Stimulated activated CD4-positive, alpha-beta T cell treated with anti-CD3 and anti-CD28 coated beads, Interleukin-15, amount 100 ng/mL, for 48 hours (primary cell): ENCODE measurements at places on chromosomes 2 and 18.

DNA sequence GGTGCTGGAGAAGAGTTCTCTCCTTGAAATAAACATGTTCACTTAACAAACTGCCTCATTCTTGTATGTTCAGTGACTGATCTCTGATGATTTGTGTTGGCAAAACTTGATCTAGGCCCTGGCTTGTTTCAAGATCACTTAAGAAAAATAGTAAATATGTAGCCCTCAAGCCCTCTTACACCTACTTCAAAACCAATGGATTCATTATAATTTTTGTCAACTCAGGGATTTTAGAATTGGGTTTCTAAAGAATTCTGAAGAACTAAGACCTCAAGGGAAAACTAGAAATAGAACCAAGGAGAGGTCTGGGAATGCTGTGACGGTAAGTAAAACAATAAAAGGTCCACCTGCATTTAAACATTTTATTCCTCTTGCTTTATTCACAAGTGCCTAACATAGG is 1731.6 kb upstream of the CELF4 start:
- DNase-seq, result no peak

- DNase-seq, result no peak
These were observed 365.4 kb upstream of the RGPD4 start for GRCh38 chr2:107461301-107461700.

- DNase-seq, result no peak
These were observed 236.8 kb downstream of the NCKAP5 start for GRCh38 chr2:133331436-133331835.

DNA sequence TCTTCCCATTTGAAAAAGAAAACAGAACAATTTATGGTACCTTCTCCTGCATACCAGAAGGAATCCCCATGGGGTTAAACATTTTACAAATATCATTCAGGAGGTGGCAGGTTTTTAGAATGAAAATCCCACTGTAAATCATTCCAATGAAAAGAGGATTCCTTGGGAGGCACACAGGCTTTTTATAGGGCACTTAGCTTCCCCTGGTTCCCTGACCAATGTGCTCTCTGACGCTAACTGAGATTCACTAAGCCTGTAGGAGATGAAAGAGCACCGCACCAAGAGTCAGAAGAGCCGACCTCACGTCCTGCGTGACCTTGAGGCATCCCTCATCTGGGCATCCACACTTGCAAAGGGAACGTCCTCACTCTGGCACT is 82.5 kb downstream of the CMPK2 start:
- DNase-seq, result no peak

GRCh38 chr2:222568865-222569264 is 87.0 kb downstream of the FARSB start:
- DNase-seq, result no peak

DNA sequence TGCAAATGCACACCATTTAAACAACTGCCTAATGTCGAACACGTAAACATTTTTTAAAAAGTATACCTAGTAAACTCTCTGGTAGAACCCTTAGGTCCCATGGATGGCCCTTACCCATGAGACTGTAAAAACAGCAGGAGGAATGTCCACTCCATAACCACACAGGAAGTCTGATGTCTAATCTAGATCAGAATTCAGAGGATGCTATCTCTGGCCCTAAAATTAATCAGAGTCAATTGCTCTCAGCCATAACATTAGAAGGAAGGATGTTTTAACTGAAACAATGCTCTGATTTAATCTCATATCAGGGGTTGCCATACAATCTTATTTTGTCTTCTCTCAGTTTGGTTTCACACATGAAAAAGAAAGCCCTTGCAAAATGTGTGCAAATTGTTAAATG is 416.3 kb upstream of the PIK3C3 start:
- no peak for DNase-seq

DNA sequence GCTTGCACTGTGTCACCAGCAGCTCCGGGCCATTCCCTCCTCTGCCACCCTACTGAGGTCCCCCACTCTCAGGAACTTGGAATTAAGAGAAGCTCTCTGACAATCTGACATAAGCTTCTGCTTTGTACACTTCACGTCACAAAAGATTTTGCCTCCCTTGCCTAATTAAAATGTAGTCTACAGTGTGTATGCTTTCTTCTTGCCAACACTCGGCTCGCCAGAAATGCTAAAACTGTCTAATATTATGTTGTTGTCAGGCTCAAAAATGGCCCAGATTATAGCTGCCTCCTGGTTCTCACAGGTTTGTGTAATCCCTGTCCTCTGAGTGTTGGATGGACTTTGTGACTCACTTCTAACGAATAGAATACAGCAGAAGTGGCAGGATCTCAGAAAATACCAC is 474.7 kb downstream of the MBD2 start:
- no peak for DNase-seq

DNA sequence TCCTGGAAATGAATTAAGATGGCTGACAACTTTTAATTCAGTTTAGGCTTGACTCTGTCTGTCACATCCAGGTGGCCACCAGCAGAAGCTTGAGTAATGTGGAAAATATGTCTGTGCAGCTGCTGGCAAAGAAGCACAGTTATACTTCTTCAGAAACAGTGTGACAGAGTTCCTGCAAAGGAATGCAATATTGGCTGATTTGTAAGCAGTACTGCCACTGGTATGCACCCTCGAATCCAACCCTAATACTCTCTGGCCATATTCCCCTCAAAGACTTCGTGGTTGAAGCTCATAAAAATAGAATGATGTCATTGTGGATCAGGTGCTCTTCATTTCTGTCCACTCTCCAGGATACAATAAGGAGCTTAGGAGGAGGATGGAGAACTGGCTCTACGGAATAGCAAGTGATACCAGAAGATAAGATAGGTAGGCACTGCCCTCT is 86.2 kb downstream of the METTL8 start:
- no peak for DNase-seq

DNA sequence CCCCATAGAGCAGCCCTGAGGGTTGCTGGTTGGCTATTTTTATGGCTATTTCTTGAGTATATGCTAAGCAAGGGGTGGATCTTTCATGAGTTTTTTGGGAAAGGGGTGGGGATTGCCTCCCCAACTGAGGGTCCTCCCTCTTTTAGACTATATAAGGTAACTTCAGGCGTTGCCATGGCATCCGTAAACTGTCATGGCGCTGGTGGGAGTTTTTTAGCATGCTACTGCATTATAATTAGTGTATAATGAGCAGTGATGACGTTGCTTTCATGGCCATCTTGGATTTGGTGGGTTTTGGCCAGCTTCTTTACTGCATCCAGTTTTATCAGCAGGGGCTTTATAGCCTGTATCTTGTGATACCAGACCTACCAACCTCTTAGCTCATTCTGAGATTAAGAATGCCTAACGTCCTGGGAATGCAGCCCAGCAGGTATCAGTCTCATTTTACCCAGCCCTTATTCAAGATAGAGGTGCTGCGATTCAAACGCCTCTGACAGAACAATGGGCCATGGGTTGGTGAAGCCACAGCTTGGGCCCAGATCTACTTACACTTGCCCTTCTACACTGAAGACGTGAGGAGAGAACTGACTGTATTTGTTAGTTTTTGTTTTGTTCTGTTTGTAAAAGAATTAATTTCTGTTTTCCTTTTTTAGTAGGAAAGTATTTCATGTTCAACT is 53.8 kb upstream of the TMEM163 start:
- DNase-seq, result no peak

- no peak for DNase-seq
These were observed 33.6 kb downstream of the NCAPH start for GRCh38 chr2:96369186-96369585.

- no peak for DNase-seq
These were observed 453.4 kb downstream of the TGIF1 start for GRCh38 chr18:3903337-3903736.

DNA sequence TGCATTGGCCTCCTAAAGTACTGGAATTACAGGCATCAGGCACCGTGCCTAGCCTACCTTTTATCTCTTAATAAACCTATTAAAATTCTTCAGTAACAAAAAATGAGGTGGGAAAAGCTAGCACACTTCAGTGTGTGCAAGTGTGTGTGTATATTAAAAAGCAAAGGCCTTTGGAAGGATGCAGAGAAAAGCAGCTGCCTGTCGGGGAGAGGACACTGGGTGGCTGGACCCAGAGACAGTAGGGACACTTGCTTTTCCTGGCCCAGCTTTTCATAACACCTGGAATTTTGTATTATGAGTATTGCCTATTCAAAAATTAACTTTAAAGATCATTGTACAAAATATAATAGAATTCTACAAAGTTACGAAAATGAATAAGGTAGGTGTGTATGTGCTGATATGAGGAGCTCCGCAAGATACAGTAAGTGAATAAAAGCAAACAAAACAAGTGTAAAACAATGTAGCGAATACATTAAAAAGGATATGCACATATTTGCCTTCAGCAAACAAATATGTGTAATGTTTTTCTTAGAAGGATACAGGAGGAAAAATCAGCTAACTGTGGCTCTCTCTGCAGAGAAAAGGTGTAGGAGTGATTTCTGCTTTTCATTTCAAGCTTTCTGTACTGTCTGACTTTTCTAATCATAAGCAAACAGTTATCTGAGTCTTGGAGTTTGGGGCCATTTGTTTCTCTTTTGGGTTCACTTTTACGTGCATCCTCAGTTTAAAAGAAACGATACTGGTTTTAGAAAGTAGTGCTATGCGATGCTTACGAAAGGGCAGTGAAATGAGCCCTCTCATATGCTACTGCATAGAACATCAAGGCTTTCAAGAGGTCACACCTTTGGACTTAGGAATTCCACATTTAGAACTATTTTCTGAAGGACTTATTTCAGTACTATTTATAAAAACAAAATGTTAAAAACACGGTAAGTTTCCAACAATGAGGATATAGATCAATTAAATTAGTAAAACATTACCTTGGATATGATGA is 70.8 kb downstream of the USP40 start:
- DNase-seq, result no peak

DNA sequence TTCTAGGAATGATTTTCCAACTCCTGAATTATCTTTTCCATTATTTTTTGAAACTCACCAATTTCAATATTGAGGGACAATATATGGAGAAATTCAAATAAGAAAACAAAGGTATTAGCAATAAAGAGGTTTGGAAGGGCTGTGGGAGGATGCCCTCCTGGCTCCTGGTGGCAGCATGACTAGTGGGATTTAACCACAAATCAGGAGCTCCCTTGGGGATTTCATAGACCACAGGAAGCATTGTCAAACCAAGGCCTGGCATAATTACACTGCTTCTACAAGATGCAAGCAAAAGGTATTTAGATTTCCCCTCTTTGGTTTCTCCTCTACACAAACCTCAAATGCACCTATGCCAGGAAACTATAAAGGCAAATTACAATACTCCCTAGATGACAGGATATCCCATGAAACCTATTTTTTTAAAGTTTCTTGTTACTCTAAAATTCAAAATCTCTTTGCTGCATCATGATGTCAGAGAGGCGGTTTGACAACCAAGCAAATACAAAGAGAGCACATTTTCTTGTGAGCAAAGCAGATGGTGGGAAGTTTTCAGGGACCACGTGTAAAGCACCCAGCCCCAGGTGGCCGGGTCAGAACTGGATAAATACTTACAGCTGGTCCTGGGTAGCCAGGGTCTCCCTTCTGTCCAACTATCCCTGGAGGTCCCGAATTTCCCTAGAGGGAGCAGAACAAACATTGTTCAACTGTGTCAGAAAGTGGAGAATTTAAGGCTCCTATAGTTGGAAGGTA is 67.9 kb downstream of the COL6A3 start:
- DNase-seq, result no peak

- DNase-seq, result no peak
These were observed 53.3 kb downstream of the MYCN start for GRCh38 chr2:15993666-15994065.

DNA sequence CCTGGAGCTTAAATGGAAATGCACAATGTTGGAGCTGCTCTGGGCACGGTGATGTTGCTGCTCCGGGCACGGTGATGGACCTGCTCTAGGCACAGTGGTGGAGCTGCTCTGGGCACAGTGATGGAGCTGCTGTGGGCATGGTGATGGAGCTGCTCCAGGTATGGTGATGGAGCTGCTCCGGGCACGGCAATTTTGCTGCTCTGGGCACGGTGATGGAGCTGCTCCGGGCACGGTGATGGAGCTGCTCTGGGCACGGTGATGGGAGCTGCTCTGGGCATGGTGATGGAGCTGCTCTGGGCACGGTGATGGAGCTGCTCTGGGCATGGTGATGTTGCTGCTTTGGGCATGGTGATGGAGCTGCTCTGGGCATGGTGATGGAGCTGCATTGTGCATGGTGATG is 79.7 kb downstream of the LDLRAD4 start:
- DNase-seq, result no peak

GRCh38 chr2:119523383-119523951 is 816 bp downstream of the SCTR start:
- no peak for DNase-seq

DNA sequence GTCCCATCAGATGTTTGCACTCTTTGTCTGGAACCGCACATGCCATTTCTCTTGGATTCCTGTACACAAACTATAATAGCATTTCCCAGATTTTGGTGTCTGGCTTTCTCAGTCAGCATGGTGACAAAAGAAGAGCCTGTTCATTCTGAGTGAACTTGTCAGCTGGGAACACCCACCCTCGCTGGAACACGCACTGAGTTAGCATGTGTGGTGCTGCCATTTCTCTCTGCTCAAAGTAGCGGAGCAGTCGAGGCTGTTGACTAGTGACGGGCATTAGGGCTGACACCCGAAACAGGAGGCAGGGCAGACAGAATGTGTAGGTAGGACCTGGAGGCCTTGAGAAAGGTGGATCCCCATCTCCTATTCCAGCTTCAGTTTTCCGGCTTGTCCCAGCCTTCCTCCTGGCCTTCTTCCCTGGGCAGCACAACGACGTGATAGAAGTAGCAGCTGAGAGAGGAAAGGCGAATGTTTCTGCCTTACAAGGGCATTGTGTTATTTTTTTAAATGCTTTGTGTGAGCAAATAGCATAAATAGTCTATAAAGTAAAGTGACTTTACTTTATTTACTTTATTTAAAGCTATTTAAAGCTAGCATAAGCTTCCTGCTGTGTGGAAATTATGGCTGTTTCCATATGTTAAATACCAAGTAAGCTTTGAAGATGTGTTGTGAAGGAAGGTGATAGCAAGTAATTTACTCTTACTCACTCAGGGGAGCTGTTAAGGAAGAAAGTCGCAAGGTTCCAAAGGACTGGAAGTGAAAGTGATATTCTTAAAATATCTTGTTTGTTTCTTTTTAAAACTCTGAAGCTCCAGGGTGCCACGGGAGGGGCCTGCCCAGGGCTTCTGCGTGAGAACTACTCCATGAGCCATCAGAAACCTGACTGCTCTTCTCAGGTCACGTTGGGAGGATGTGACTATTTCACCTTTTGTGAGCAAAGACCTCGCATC is 272.6 kb downstream of the NEDD4L start:
- no peak for DNase-seq

GRCh38 chr2:149650006-149650405 is 62.4 kb upstream of the MMADHC start:
- no peak for DNase-seq

DNA sequence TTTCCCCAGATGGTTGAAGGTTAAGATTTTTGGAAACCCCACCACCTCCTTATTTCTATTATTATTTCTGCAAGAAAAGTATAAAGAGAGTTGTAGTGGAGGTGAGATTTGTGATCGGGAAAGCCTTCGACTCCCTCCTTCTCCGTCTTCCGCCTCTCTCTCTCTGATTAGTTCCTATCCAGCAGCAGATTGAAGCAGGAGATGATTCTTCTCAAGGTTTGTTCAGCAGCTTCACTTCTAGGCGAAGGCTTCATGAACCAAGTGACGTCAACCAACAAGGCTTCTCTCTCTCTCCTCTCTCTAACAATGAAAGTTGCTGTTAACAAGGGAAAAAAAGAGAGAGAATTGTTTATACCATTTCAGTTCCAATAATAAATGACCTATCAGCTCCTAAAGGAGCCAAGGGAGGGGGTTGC is at the start of gene BAZ2B:
TSS of gene BAZ2B (minus strand) at position 263 of the 416 bp plus-strand sequence. CDS start 137,829 bp downstream, outside the sequence.
- DNase-seq, result no peak

GRCh38 chr2:42931146-42931817 is 138.9 kb upstream of the HAAO start:
- no peak for DNase-seq

GRCh38 chr2:105323111-105323510 is 6.4 kb downstream of the TGFBRAP1 start:
- no peak for DNase-seq
